ENCODE measurements at places on chromosomes 5 and 9. TPM values are rescaled to one million over a fixed set of nuclear protein-coding genes. Genes with fewer than 3 reads are reported as not detected.

DNA sequence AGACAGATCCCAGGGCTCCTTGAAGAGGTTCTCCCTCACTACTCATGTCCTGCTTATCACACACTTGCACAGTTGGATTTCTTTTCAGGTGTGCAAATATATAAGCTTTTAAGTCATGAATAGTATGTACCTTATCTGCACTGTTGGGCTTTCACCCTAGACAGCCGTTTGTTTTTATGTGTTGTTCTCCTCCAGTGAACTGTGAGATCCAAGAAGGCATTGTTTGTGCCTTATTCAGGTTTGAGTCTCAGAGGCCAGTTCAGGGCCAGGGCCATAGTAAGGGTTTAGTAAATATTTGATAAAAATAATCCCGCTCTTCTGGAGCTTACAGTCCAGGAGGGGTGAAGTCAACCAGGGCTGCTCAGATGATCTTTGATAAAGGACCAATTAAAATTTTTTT lies 480.0 kb downstream of the TMEM38B start:
- DNase-seq = no peak

DNA sequence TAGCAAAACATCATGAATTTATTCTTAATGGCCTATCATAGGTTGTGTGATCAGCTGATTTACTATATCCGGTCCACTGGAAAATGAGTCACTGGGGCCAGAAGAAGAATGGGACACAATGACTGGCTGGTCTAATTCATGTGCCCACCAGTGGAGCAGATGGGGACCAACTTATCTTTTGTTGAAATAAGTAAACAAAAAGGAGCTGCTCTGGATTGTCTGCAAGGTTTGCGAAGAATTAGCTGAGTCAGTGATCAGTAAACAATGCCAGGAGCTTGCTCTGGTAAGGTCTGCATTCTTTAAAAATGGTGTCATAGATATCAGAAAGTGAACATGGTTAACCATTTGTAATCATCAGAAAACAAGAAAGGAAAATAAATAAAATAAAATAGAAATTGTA lies 128.0 kb downstream of the RASEF start:
- no peak for DNase-seq

DNA sequence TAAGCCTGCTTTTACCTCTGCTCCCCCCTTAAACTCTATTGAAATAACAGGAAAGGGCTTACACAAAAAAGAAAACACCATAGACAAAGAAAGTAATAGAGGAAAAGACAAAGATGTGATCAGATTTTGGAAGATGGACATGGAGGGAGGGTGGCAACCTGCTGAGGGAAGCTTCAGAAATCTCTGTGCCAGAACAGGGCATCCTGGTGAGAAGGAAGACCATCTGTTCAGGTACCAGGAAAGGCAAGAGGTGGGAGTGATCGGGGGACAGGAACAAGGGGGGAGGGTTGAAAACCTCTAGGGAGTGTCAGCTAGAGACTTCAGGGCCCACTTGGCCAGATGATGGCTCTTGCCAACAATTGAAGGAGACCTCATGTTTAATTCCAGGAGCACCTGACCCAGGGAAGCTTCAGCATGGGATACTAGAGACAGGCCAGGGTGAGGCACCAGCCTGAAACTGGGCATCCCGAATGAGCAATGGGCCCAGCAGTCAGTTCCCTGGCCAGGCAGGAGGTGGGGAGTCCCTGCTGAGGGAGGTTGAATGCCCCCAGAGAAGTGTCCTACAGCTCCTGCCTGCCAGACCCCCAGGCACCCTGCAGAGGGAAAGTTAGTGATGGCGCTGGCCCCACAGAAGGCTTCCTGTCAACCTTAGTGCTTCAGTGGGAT lies 8.2 kb downstream of the SQSTM1 start:
- no peak for DNase-seq

RNF180 gene
- total RNA-seq = 2.8 TPM

- no peak for DNase-seq
These were observed 11.1 kb downstream of the GRIN1 start for GRCh38 chr9:137149942-137150616.

DNA sequence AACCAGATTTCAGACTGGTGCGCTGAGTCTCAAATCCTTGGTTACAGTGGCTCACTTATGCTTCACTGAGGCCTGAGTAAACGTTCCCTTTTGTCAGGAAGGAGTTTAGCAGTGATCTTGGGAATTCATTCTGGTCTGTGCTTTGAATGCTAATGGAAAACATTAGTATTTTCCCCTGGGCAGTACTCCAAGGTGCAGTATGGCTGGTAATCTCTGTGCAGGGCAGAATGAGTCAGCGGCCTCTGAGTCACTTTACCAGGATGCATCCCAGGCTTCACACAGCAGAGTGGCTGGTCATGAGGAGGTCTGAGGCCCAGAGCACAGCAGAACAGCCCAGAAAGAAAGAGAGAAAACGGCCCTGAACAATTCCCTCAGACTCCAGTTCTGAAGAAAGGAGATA lies 54.0 kb downstream of the PCA3 start:
- peak; percentile 58 for DNase-seq

MLANA gene
- total RNA-seq = not detected

- DNase-seq = peak; percentile 30
These were observed 170.5 kb downstream of the ARHGEF28 start for GRCh38 chr5:73796164-73797131.

GRCh38 chr9:22522206-22522740 lies 75.6 kb downstream of the DMRTA1 start:
- no peak for DNase-seq

MAP3K1 gene
- total RNA-seq = 11.5 TPM

SHOC1 gene
- not detected for total RNA-seq

AJM1 gene
- 7.4 TPM for total RNA-seq

GRCh38 chr9:137924169-137924568 lies 46.6 kb downstream of the CACNA1B start:
- no peak for DNase-seq
